ENCODE measurements at places on chromosomes 3 and 15.
A peak's percentile ranks its signal among the peaks of the same experiment; 100 is the strongest.

GRCh38 chr3:166445865-166446264, 608.6 kb upstream of the BCHE start:
- no peak for DNase-seq

DNA sequence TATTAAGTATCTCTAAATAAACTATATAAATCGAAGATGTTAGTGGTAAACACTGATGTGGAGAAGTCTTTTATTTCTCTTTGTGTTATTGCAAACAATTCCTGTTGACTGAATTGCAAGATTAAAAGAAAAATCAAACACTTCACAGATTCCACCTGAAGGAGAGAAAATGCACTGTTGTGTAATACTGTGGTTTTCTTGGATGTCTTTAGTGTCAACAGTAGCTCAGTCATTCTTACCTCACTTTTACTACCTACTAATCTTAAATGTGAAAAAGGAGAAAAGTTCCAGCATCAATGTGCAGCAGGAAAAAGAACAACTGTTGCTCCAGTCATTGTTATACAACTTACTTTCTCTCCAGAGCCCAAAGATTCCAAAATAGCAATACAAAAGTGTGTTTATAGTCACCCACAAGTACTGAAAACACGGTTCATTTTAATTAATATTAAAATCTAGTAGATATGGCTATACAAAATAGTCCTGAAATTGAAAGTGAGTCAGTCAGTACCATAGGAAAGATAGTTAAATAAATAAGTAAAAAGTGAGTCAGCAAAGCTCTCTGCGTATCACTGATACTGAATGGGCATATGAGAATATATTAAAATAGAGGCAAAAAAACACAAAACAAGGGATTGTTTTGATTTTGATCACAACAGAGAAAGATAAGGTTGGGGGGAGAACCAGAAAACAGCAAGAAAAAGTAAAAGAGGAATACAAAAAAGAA, 90.5 kb upstream of the CSPG5 start:
- DNase-seq, result no peak

GRCh38 chr3:5296362-5296761, 108.9 kb downstream of the EDEM1 start:
- DNase-seq, result no peak

DNA sequence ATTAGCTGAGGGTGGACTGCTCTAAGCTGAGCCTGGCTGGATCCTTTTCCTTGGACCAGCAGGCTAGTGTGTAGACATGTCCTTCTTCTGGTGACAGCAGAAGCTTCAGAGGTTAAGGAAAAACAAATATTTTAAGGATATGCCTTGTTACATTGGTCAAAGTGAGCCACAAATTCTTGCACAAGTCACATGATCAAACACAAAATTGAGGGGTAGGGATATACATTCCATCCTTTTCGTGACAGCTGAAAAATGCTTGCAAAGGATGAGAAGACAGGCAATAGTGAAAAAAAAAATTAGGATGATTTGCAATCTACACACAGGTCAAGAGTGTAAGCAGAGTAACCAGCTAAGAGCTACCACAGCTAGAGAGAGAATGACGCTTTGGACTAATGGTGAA, 21.1 kb upstream of the OXTR start:
- DNase-seq, result no peak

DNA sequence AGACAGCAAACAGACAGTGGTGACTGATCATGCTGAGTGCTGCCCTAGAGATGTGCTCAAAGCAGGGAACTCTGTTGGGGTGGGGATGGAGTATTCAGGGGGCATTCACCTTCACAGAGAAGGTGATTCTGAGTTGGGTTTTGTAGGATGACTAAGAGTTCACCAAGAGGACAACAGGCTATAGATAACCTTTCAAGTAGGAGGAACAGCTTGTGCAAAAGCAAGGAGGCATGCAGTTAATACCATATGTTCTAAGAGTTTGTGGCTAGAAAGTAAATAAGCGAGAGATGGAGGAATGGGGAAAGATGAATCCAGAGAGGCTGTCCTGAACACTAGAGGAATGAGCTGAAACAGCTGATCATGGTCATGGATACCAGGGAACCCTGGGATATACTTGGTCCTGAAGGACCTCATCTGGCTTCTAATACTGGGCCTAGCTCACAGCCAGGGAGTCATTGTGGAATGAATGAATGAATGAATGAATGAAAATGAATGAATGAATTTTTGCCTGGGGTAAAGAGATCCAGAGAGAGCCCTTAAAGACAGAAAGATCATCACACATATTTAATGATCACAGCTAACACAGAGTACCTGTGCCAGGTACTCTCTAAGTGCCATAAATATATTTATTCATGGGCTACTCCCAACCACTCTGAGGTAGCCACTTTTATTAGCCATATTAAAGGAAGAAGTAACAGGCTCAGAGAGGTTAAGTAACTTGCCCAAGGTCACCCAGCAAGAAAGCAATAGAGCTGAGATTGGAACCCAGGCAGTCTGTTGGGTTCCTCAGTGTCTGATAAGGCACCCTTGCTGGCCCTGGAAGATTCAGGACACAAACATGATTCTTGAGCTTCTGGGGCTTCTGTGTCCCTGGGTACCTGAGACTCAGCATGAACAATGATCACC, 22.0 kb downstream of the SMAD6 start:
- DNase-seq, result no peak

DNA sequence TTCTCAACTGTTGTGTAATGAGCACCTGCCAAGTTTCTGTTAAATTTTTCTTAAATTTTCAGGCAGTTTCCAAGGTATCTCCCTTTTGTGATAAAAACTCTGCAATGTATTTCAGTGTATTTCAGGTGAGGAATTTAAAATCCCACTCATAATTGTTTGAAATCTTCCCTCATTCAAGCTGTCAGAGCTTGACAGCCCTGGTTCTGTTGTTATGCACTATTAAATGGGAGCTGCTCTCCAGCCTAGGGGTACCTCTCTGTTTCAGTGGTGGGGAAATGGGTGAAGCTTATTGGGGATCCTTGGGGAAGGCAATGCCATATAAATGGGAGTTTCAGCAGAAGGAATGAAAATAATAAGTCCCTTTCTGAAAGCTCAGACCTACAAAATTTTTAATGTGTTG, 178.0 kb upstream of the TMCO5A start:
- no peak for DNase-seq

DNA sequence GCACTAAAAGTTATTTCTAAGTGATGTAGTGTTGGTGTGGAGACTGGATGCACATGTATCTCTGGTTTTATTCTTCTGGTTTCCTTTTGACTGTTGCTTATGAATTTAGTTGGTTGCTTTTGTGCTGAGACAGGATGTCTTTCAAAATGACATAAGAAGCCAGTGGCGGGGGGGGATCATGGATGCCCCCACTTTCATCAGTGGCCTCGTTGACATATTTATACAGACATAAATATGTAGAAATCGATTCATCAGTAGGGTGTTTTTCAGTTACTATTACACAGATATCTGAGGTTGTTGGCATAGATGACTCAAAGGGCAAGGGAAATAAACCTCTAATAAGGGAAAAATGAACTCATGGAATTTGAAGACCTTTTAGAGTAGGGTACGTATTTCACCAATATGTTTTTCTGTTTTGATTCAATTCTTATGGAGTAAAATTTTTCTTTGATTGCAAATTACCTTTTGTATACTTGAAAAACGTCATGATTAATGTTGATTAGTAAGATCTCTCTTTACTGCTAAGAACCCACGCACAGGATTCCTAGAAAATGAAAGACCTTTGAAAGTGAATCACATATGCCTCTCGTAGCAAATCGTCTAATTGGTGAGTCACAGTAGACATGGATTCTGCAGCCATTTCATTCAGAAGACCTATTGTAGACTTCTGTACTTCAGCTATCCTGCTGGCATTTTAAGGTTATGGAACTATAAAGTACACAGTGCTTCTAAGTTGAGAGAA, 97.4 kb upstream of the RBMS3 start:
- no peak for DNase-seq

DNA sequence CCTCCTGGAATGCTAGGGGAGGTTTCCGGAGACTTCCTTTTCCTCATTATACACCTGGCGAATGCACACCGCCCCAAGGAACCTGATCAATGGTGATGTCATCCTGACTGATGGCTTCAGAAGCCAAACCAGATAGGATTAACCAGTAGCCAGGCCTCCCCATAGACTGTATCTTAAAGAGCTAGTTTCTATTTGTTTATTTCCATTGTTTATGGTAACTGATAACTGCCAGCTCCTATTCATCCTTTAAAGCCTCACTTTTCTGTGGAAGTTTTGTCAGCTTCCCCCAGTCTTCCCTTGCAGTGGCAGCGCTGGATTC, at the start of gene MKRN2OS:
Gene MKRN2OS, minus strand, starts transcription at position 27 of the 319 bp plus-strand sequence. CDS start 35 bp downstream, outside the sequence.
- DNase-seq, result peak; percentile 90

- no peak for DNase-seq
Measured at GRCh38 chr15:90840157-90840855, 28.1 kb upstream of the FURIN start.

GRCh38 chr15:59191855-59192237, 14.8 kb upstream of the LDHAL6B start:
- no peak for DNase-seq

- no peak for DNase-seq
Measured at GRCh38 chr3:45964139-45964538, 20.9 kb downstream of the CXCR6 start.

DNA sequence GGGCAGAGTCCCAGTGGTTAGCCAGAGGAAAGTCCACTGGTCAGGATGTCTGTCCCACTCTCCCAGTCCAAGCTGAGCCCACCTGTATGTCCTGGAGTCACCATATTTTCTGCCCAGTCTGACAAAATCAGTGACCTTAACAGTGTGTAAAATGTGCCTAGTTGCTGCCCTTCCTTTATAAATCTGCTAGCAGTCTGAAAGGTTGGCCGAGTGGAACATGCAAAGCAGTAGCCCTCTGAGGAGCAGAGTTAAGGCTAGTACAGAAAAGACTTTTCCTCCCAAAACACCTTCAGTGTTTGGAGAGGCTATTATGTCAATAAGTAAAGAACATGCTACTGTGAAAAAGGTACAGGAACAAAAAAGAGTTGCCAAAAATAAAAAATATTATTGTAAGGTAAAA, 15.3 kb downstream of the TTC21A start:
- DNase-seq, result no peak

DNA sequence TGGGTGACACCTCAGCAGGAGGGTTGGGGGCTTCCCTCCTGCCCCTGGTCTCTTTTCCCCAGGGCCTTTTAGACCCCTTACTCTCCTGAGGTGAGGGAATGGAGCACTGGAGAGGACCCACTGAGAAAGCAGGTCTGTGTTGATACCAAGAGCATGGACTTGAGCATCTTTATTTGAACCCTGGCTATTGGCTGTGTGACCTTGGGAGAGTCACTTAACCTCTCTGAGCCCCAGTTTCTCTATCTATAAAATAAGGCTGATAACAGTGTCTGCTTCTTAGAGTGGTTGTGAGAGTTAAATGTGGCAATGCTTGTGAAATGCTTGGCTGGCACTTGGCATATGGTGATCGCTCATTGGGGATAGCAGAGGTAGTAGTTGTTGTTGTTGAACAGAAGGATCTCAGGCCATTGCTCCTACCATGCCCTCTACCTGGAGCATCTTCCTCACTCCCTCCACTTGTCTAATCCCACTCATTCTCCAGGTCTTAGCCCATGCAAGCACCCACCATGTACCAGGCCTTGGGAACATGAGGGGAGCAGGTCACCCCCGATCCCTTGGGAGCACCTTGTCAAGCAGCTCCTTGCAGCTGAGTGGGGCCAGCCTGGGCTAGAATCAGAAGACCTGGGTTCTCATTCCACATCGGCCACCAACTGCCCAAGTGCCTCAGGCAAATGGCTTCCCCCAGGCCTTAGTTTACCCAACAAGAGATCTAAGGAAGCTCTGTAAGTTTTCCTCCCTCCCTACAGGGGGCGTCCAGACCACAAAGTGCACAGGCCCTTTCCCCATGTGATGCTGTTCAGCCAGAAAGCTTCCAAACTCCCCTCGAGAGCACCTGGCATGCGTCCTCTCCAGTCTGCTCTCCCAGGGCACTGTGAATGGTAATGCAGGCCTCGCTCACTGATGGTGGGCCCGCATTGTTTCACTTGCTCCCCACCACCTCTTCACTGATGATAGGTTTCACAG, 96.7 kb downstream of the LSM3 start:
- no peak for DNase-seq

DNA sequence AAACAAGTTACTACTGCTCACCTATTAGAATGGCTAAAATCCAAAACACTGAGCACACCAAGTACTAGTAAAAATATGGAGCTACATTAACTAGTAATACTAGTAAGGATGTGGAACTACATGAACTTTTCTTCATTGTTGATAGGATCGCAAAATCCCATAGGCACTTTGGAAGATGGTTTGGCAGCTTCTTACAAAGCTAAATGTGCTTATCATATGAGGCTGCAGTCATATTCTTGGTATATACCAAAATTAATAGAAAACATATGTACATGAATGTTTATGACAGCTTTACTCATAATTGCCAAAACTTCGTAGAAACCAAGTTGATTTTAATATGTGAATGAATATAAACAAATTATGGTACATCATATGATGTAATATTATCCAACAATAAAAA, 366.8 kb upstream of the KCNMB2 start:
- DNase-seq, result no peak

- no peak for DNase-seq
Measured at GRCh38 chr3:178329936-178330335, 206.3 kb upstream of the KCNMB2 start.

GRCh38 chr3:124560666-124561215, 169.5 kb upstream of the UMPS start:
- DNase-seq, result no peak

DNA sequence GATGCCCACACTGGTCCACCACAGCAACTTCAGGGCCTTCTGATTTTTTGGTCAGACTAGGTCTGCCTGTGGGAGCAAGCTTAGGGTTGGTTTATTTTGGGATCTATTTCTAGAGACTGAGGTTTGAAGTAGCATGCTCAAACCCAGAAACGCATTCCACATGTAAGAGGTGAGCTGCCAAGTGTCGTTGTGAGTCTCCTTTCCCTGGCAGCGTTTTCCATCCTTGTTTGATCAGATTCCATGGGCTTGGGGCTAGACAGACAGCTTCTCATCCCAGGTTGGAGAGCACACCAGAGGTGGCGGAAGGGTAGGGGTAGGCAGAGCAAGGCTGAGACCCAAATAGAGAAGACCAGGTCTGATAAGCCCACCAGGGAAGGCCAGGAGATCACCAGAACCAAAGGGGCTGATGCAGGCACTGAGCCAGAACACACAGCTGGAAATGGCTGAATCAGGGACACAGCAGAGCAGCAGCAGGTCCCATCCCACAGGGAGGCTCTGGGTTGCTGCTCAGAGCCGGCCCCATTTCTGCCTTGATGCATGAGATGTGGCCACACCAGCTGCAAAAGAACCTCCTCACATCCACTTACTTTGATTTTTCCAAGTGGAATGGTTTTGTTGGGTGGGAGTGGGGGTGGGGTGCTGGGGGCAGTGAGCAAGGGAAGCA, 186.8 kb downstream of the THSD4 start:
- DNase-seq, result no peak

- no peak for DNase-seq
Measured at GRCh38 chr3:151318313-151318712, 1.7 kb upstream of the GPR87 start.

DNA sequence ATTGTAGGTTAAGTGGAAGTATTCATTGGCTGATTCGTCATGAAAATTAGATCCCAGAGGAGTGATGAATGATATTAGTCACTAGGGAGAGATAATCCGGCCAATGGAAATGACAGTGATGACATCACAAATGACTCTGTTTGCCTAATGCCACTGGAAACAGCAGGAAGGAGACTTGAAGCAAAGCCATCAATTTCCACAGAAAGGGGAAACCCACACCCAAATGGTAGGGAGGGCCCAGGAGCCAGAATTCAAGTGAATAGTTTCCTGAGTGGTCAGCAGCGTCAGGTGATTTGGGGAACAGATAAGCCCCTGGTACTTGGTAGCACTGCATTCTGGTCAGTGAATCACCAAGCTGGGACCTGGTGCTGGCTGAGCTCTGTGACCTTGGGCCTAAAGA, 3.3 kb upstream of the ADAMTS9 start:
- no peak for DNase-seq

- DNase-seq, result no peak
Measured at GRCh38 chr15:66581972-66582537, 16.3 kb upstream of the LCTL start.

Data from G401 (cell line).